Uterine smooth muscle cell (primary cell): ENCODE measurements at places on chromosomes 2 and 18. TPM values are rescaled to one million over a fixed set of nuclear protein-coding genes. Genes with fewer than 3 reads are reported as not detected.

Gene CABYR
- total RNA-seq: 3.9 and 7.2 TPM in 2 replicates

Gene GAREM1
- total RNA-seq: 1.00 and 2.4 TPM in 2 replicates

Gene ANKRD62
- total RNA-seq: not detected in 2 replicates

Gene DHRS9
- total RNA-seq: not detected in 2 replicates

Gene IL36A
- not detected in 2 replicates for total RNA-seq

Gene SCYGR4
- total RNA-seq: not detected in 2 replicates

Gene SETBP1
- 2.2 and 3.2 TPM in 2 replicates for total RNA-seq

Gene ARHGAP15
- not detected in 2 replicates for total RNA-seq

Gene ROCK1
- 46.7 and 51.2 TPM in 2 replicates for total RNA-seq

Gene INPP5D
- total RNA-seq: 0.11 and 1.6 TPM in 2 replicates
